SHP77 (cell line): ENCODE measurements at places on chromosomes 12 and 14.
A peak's percentile ranks its signal among the peaks of the same experiment; 100 is the strongest.

- DNase-seq = no peak
These were observed 199.0 kb downstream of the LRFN5 start for GRCh38 chr14:41805633-41806032.

DNA sequence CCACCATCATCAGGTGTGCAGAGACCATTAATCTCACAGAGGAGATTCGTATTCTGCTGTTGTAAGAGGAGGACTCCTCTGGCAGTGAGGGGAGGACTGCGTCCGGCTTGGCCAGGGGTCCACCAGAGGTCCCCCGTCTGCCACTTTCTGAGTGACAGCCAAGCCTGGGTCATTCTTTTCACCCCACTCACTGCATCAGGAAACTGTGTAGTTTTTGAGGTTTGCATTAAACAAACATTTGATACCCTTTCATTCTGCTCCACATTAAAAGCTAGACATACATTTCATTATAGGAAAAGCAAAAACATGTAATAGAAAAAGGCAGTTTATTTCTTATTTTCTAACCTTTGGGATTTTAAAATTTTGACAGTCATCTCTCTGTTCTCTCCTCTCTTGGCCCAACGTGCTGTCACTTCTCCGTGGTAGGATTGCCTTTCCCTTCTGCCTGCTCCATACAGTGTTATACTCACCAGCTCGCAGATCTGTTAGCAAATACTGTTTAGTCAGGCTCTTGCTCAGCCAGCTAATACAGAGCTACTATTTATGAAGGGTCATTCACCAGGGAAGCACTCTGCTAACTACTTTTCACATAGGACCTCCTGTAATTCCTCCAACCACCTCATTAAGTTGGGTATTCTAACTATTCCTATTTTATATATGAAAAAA lies 99.3 kb downstream of the PELI2 start:
- DNase-seq = no peak

DNA sequence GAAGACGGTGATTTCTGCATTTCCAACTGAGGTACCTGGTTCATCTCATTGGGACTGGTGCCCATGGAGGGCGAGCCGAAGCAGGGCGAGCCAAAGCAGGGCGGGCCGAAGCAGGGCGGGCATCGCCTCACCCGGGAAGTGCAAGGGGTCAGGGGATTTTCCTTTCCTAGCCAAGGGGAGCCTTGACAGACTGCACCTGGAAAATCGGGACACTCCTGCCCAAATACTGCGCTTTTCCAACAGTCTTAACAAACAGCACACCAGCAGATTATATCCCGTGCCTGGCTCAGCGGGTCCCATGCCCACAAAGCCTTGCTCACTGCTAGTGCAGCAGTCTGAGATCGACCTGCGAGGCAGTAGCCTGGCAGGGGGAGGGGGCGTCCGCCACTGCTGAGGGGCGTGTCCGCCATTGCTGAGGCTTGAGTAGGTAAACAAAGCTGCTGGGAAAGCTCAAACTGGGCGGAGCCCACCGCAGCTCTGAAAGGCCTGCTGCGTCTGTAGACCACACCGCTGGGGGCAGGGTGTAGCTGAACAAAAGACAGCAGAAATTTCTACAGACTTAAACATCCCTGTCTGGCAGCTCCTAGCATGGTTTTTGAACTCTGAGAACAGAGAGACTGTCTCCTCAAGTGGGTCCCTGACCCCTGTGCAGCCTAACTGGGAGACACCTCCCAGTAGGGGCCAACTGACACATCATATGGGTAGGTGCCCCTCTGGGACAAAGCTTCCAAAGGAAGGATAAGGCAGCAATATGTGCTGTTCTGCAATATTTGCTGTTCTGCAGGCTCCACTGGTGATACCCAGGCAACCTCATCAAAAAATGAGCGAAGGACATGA lies 77.2 kb downstream of the BAZ1A start:
- DNase-seq = peak; percentile 76

- no peak for DNase-seq
These were observed 64.9 kb downstream of the MIPOL1 start for GRCh38 chr14:37262649-37263048.

DNA sequence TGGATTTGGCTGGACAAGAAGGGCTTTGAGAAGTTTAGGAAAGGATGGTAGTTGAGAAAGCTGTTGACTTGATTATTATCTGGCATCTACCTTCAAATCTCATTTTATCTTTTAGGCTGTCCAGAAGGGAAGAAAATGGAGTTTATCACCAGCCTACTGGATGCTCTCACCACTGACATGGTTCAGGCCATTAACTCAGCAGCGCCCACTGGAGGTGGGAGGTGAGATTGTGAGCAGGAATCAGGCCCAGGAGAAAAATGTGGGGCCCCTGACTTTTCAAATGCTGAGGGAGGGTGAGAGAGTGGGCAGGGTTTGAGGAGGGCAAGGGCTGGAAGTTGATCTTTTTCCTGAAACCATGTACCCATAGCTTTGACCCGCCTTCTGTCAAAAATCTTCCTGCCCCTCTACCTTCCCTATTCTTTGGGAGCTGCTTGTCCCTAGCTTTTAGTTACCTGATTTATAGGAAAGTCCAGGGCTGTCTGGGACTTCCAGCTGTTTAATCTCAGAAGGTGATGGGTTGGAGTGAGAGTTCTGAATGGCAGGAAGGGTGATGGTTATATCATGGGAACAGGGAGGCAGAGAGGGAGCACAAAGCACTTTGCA lies 134.2 kb downstream of the SMOC1 start:
- no peak for DNase-seq
